Thyroid gland (tissue), 4 donors: ENCODE measurements at places on chromosomes 16 and 17. TPM values are rescaled to one million over a fixed set of nuclear protein-coding genes. Genes with fewer than 3 reads are reported as not detected.

The ZC3H18 gene
- 25.5 TPM for total RNA-seq

The TMIGD1 gene
- not detected for total RNA-seq

The PRAC2 gene
- not detected for total RNA-seq

The GNAO1 gene
- 1.7 TPM for total RNA-seq

The ZNF598 gene
- 38.4 TPM for total RNA-seq

The EFCAB5 gene
- not detected for total RNA-seq

The BRIP1 gene
- 0.40 TPM for total RNA-seq

GRCh38 chr17:15451680-15452079 is 15.7 kb downstream of the CDRT4 start:
- no peak for DNase-seq
- H3K4me1 ChIP-seq: peaks cover 14% of the 10 kb centered on the region
- H3K36me3 ChIP-seq: no peaks in the 10 kb centered on the region
- no peak overlapping the region for H3K4me3 ChIP-seq
- H3K27ac ChIP-seq: no peak overlapping the region

- no peaks in the 10 kb centered on the region for H3K27me3 ChIP-seq
- DNase-seq: peak; percentile 94
- H3K4me1 ChIP-seq: peaks cover 29% of the 10 kb centered on the region
- peak overlapping the region; percentile 20 for H3K4me3 ChIP-seq
Measured at GRCh38 chr17:64773836-64774761, 112.0 kb upstream of the SMURF2 start.

- H3K4me1 ChIP-seq: no peaks in the 10 kb centered on the region
- H3K27me3 ChIP-seq: no peaks in the 10 kb centered on the region
- no peaks in the 10 kb centered on the region for H3K36me3 ChIP-seq
- H3K27ac ChIP-seq: no peak overlapping the region
- no peak for DNase-seq
Measured at GRCh38 chr17:13576661-13577526, 24.8 kb downstream of the HS3ST3A1 start.

- no peak overlapping the region for H3K4me3 ChIP-seq
- peaks cover 75% of the 10 kb centered on the region for H3K4me1 ChIP-seq
- H3K27ac ChIP-seq: peak overlapping the region; percentile 92
Measured at GRCh38 chr17:31570951-31571892, 179.7 kb downstream of the RAB11FIP4 start.

GRCh38 chr17:40646791-40647623 is 611 bp downstream of the SMARCE1 start:
- peak overlapping the region; percentile 98 for H3K4me3 ChIP-seq
- peak overlapping the region; percentile 97 for H3K27ac ChIP-seq
- H3K27me3 ChIP-seq: no peaks in the 10 kb centered on the region

- H3K4me3 ChIP-seq: no peak overlapping the region
- no peaks in the 10 kb centered on the region for H3K27me3 ChIP-seq
- H3K27ac ChIP-seq: no peak overlapping the region
- DNase-seq: no peak
- H3K4me1 ChIP-seq: no peaks in the 10 kb centered on the region
- H3K36me3 ChIP-seq: peaks cover 9% of the 10 kb centered on the region
Measured at GRCh38 chr17:67074781-67075180, 30.4 kb downstream of the CACNG1 start.

GRCh38 chr17:42002175-42002791 is 15.0 kb downstream of the DNAJC7 start:
- peaks cover 5% of the 10 kb centered on the region for H3K4me1 ChIP-seq
- H3K36me3 ChIP-seq: peaks cover 20% of the 10 kb centered on the region
- no peak overlapping the region for H3K4me3 ChIP-seq
- no peak for DNase-seq
- H3K27me3 ChIP-seq: no peaks in the 10 kb centered on the region
- H3K27ac ChIP-seq: no peak overlapping the region

DNA sequence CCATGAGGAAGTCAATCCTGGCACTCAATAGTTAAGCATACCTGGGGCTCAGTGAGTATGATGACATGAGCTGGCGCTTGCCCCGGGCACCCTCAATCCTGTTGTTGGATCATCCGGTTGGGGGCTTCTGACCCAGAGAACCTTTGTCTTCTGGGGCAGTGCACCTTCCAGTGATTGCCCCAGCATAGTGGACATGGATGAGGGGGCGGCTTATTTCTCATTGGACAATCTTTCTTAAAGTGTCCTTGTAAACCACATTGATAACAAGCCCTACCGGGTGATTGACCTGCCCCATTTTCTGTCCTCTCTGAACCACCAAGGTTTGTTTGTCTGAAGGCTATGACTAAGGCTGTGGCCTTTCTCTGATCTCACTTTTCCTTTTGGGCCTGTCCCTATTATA is 18.2 kb downstream of the IGSF6 start:
- no peak overlapping the region for H3K27ac ChIP-seq
- DNase-seq: no peak
- no peaks in the 10 kb centered on the region for H3K36me3 ChIP-seq

DNA sequence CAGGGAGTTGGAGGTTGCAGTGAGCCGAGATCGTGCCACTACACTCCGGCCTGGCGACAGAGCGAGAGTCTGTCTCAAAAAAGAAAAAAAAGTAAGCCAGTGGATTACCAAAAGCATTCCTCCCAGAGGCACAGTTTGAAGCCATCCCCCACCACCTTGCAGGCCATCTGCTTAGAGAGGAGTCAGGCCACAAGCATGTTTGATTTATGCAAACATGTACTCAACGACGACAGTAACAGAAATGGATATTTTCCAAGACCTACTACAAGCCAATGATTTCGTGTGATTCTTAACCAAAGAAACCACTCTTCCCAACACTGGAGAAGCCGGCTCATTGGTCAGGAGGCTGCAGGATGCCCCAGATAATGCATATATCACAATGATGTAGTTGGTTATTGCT is 34.8 kb downstream of the MYH13 start:
- no peak overlapping the region for H3K27ac ChIP-seq
- no peak for DNase-seq
- H3K4me1 ChIP-seq: no peaks in the 10 kb centered on the region

DNA sequence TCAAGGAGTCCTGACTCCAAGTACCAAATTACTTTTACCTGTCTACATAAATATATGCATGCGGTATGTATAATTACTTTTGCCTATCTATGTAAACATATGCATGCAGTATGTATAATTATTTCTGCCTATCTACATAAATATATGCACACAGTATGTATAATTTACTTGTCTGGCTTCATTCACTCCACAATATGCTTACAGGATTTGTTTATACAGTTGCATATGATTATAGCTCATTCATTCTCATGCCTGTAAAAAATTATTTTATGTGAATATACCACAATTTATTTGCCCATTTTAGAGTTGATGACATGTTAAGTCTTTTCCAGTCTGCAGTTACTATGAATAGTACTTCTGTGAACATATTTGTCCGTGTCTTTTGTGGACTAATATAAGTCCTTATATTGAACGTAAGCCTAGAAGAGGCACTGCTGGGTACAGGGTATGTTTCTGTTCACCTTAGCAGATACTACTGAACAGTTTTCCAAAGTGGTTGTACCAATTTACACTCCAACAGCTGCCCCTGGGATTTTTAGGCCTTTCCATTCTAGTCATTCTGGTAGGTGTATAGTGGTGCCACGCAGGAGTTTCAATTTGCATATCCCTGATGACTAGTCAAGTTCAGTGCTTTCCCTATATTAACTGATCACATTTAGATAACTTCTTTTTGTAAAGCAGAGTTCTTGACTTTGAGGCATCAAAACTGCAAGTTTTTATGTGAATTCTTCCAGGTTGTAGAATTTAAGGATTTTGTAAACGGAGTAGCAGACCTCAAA is 47.0 kb downstream of the MARVELD3 start:
- H3K27ac ChIP-seq: no peak overlapping the region
- DNase-seq: no peak
- no peaks in the 10 kb centered on the region for H3K27me3 ChIP-seq
- H3K4me1 ChIP-seq: no peaks in the 10 kb centered on the region

DNA sequence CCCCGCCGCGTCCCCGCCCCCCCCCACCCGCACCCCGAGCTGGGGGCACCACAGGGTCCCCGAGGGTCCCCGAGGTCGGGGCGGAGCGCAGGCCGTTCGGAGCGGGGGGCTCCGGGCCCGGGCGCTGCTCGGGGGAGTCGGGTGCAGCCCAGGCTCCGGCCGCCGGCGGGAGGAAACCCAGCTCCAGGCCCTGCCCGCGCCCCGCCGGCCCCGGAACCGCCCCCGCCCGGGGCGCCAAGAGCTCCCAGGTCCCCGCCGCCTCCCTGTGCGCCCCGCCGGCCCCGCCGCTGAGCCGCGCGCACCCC is 33.2 kb upstream of the RPH3AL start:
- no peak for DNase-seq
- H3K4me3 ChIP-seq: peak overlapping the region; percentile 56
- peaks cover 6% of the 10 kb centered on the region for H3K4me1 ChIP-seq
- no peaks in the 10 kb centered on the region for H3K36me3 ChIP-seq

- no peaks in the 10 kb centered on the region for H3K36me3 ChIP-seq
- no peaks in the 10 kb centered on the region for H3K27me3 ChIP-seq
- H3K4me1 ChIP-seq: peaks cover 9% of the 10 kb centered on the region
Measured at GRCh38 chr17:54867634-54868033, 33.0 kb upstream of the TOM1L1 start.

- no peak for DNase-seq
- no peaks in the 10 kb centered on the region for H3K27me3 ChIP-seq
- H3K27ac ChIP-seq: no peak overlapping the region
- no peaks in the 10 kb centered on the region for H3K4me1 ChIP-seq
- H3K36me3 ChIP-seq: no peaks in the 10 kb centered on the region
Measured at GRCh38 chr16:89602273-89602951, 11.0 kb upstream of the DPEP1 start.

GRCh38 chr17:55710829-55711496 is 11.7 kb downstream of the TMEM100 start:
- peak overlapping the region; percentile 14 for H3K27ac ChIP-seq
- H3K4me1 ChIP-seq: peaks cover 15% of the 10 kb centered on the region
- peak; percentile 42 for DNase-seq
- no peak overlapping the region for H3K4me3 ChIP-seq
- H3K27me3 ChIP-seq: no peaks in the 10 kb centered on the region

DNA sequence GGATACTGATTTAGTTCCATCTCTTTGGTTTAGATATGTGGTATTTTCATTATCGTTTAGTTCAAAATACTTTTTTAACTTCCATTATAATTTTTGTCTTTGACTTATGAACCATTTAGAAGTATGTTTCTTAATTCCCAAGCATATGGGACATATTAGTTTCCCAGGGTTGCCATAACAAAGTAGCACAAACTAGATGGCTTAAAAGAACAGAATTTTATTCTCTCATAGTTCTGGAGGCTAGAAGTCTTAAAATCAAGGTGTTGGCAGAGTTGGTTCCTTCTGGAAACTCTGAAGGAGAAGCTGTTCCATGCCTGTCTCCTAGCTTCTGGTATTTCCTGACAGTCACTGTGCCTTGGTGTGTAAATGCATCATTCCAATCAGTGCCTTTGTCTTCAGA is 291.5 kb upstream of the AXIN2 start:
- no peak overlapping the region for H3K4me3 ChIP-seq
- H3K27ac ChIP-seq: no peak overlapping the region
- no peaks in the 10 kb centered on the region for H3K27me3 ChIP-seq
- DNase-seq: no peak
- H3K4me1 ChIP-seq: no peaks in the 10 kb centered on the region

GRCh38 chr17:51319186-51319585 is 58.8 kb downstream of the UTP18 start:
- H3K27me3 ChIP-seq: no peaks in the 10 kb centered on the region
- no peaks in the 10 kb centered on the region for H3K36me3 ChIP-seq
- H3K27ac ChIP-seq: no peak overlapping the region
- H3K4me1 ChIP-seq: no peaks in the 10 kb centered on the region
- H3K4me3 ChIP-seq: no peak overlapping the region

- peaks cover 1% of the 10 kb centered on the region for H3K36me3 ChIP-seq
- peak; percentile 62 for DNase-seq
- H3K4me1 ChIP-seq: peaks cover 32% of the 10 kb centered on the region
- no peaks in the 10 kb centered on the region for H3K27me3 ChIP-seq
- no peak overlapping the region for H3K27ac ChIP-seq
- no peak overlapping the region for H3K4me3 ChIP-seq
Measured at GRCh38 chr17:17808706-17809432, 27.9 kb downstream of the SREBF1 start.

GRCh38 chr17:1561420-1562175 is 994 bp downstream of the PITPNA start:
- peak overlapping the region; percentile 85 for H3K4me3 ChIP-seq
- H3K27me3 ChIP-seq: no peaks in the 10 kb centered on the region
- H3K27ac ChIP-seq: peak overlapping the region; percentile 47
- DNase-seq: peak; percentile 27

DNA sequence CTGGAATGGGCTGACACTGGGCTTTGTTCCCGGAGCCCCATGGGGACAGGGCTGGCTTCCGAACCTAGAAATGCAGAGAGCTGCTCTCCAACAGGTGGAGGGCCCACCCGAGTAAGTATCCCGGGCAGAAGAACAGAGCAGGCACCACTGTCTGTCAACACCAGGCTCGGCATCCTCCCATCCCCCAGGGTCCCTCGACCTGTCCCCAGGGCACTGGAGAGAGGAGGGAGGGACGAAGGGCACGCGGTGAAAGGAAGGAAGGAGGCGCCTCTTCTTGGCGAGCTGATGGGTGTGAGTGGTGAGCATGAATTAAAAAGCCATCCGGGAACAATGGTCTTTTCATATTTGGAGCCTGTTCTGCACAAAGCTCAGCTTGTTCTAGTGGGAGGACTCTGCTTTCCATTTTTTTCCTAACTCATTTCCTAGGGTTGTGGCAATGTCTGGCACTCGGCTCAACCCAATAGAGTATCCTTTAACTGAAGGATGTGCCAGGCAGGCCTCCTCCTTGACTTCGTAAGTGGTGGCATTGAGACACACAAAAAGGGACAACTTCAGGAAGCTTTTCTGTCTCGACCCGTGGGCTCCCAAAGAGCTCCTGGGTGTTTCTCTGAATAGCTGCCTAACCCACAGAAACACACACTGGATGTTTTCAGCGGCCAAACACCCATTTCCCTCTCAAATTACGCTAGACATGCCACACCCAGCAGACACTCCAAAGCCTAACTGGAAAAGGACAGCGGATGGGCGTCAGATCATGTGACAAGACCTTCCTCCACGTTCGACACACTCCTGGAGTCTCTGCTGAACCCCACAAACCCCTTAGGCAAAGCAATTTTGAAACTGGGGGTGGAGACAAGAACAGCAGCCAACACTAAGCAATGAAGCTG is 47.7 kb downstream of the ZFHX3 start:
- H3K27ac ChIP-seq: no peak overlapping the region
- H3K4me1 ChIP-seq: peaks cover 57% of the 10 kb centered on the region
- DNase-seq: peak; percentile 39
- no peaks in the 10 kb centered on the region for H3K27me3 ChIP-seq
- no peak overlapping the region for H3K4me3 ChIP-seq

GRCh38 chr17:79646721-79647455 is 36.0 kb upstream of the RBFOX3 start:
- H3K27ac ChIP-seq: no peak overlapping the region
- DNase-seq: no peak
- no peaks in the 10 kb centered on the region for H3K4me1 ChIP-seq
